ENCODE measurements at places on chromosomes 7 and 10.

GRCh38 chr10:124728830-124729661 is 15.1 kb downstream of the FAM53B start:
- no peak for DNase-seq

DNA sequence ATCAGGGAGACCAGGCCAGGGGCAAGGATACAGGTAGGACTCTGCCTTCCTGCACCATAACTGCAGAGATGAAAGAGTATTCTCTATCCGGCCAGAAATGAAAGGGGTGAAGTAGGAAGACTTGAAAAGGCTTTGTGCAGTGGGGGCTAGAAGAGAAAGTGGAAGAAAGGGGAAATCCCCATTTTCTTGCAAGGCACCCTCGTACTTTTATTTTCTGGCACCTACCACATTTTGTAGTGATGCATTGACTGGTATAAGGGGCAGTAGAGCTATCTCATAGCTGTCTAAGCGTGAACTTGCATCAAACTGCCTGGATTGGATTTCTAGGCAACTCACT is 752 bp upstream of the CAMK2G start:
- no peak for DNase-seq

GRCh38 chr10:5565671-5566581 is 41.2 kb downstream of the CALML3 start:
- DNase-seq, result peak; percentile 55

DNA sequence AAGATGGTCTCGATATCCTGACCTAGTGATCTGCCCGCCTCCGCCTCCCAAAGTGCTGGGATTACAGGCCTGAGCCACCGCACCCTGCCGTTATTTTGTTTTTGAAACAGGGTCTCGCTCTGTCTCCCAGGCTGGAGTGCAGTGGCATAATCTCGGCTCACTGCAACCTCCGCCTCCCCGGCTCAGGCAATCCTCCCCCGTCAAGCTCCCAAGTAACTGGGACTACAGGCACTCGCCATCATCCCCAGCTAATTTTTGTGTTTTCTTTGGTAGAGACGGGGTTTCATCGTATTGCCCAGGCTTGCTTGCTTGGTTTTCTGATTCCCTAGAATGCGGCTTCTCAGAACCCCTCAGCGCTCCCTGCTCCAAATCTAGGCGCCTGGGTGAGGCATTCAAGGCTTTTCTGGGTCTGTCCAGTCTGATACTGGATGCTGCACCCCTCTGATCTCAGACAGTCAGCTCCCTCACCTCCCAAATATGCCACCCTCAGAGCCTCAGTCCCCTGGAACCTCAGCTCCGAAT is 1.3 kb downstream of the TFR2 start:
- no peak for DNase-seq

- no peak for DNase-seq
Measured at GRCh38 chr7:130136579-130137167, 66.3 kb downstream of the KLHDC10 start.

DNA sequence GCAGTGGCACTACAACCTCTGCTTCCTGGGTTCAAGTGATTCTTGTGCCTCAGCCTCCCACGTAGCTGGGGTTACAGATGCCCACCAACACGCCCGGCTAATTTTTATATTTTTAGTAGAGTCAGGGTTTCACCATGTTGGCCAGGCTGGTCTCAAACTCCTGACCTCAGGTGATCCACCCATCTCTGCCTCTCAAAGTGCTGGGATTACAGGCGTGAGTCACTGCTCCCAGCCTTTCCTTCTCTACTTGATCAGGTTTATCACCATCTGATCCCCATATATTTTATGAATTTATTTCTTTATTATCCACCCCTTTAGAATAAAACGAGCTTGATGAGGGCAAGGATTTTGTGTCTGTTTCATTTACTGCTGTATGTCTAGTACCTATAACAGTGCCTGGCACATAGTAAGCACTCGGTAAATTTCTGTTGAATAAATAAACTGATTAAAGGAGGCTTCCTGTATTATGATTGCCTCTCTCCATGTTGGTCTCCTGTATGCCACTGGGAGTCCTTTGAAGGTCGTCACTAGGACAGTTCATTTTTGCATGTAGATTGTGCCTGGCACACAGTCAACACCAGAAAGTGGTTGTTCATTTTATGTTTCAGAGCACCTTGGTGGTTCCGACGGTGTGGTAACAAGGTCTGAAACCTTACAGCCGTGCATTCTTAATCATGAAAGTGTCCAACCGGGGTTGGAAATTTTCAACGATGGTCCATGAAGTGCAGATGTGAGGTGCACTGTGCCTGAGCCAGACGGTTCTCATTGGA is 9.6 kb upstream of the EIF3A start:
- no peak for DNase-seq

GRCh38 chr10:50280049-50280841 is 28.9 kb upstream of the ASAH2 start:
- no peak for DNase-seq

DNA sequence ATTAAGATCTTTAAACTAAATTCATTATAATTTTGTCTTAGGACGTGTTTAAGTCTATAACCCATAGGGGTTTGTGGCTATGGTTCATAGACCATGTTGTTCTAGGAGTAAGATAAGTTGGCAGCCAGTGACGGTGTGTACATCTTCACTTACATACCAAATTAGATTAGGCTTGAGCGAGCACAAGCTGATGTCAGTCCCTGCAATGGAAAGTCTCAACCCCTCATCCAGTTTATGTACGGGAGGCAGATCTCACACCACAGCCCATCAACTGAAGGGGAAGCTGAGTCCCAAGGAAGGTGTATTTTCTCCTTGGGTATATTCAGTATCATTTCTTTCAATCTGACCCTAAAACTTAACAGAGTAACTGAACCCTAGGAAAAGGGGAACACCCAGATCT is 5.1 kb upstream of the SMC3 start:
- no peak for DNase-seq

- DNase-seq, result no peak
Measured at GRCh38 chr10:43689007-43689491, 40.4 kb upstream of the ZNF32 start.

- DNase-seq, result no peak
Measured at GRCh38 chr10:70122742-70123141, 9.9 kb downstream of the AIFM2 start.

DNA sequence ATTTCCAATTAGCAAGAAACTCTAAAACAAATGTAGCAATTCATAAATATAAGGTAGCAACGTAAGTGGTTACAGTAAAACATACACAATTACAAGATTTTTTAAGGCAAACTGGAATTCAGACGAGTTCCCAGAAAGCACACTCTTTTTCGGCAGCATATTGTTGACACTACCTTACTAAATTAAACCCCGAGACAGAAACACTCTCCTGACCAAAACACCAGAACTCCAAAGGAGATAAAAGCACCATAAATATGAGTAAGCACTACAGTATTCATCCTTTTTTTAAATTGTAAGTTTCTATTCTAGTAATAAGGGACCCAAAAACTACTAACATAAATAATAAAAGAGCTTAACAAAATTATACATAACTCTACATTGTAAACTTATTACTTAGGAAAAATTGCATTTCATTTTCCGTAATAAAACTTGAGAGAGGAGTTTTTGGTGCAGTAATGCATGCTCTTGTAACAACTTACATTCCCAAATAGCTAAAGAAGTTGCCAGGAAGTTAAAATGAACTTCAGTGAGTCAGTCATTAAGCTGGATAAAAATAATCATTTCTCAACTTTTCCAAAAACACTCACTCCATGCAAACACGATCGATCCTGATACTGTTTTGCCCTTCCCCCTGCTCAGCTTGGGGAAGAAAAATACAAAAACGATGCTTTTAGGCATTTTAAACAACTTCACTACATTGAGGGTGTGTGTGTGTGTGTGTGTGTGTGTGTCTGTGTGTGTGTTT is 2.0 kb downstream of the PIP4K2A start:
- no peak for DNase-seq

DNA sequence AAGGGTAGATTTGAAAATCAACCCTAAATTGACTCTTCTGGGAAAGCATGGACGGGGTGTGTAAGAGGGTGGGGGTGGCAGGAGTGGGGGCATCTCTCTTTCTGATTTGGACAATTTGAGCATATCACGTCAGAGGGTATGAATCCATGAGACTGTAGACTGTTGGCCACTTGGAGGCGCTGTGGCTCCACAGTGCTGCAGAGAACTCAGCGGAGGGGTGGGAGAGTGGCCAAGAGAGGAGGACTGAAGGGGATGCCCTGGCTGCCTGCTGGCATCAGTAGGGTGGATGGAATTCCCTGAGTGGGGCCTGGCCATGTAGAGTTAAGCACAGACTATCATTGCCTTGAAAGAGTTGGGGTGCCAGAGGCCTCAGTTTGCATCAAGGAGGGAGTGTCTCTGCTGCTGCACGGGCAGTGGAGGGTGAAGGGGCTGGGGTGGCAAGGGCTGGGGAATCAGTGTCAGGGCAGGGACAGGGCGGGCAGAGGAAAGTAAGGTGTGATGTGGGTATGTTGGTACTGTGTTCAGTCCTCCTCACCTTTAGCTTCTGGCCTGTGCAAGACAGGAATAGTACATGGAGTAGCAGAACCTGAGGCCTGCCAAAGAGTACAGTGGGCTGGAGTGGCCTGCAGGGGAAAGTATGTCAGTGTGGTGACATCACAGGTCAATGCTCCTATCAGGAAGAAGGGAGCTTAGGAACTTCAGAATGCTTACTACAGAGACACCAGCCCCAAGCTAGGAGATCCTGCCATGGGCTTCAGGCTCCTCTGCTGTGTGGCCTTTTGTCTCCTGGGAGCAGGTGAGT is 133.5 kb upstream of the PRSS58 start:
- no peak for DNase-seq

GRCh38 chr7:122692769-122693309 is 6.1 kb downstream of the RNF133 start:
- DNase-seq, result no peak

- DNase-seq, result no peak
Measured at GRCh38 chr7:98698976-98699375, 81.9 kb downstream of the NPTX2 start.

GRCh38 chr10:26439406-26440087 is 1.4 kb downstream of the APBB1IP start:
- no peak for DNase-seq

- no peak for DNase-seq
Measured at GRCh38 chr10:46520941-46521340, 35.5 kb downstream of the GPRIN2 start.

DNA sequence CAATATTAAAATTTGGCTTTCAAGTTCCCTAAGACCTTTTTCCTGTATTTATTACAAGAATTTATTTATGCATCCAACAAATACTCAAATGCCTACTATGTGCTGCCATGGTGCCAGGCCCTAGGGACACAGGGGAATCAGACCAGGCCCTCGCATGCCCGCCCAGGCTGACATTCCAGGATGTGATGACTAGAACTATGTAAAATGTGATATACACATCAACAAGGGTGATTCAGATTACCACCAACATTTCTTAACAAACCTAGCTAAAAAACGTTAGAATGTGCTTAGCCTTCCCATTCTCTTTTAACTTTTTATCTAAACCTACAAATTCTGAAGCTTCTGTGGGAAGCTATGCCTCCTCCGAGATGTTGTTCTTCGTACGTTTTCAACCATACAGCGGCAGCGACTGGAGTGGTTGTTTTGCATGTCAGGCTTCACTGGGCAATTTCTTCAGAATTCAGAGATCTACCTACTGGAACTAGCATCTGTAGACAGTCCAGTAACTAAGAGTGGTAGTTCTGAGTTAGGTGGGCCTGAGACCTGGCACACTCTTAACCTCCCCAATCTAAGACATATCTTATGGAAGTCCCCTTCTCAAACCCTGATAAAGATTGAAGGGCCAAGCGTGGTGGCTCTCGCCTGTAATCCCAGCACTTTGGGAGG is 22.1 kb downstream of the GNA12 start:
- DNase-seq, result no peak

DNA sequence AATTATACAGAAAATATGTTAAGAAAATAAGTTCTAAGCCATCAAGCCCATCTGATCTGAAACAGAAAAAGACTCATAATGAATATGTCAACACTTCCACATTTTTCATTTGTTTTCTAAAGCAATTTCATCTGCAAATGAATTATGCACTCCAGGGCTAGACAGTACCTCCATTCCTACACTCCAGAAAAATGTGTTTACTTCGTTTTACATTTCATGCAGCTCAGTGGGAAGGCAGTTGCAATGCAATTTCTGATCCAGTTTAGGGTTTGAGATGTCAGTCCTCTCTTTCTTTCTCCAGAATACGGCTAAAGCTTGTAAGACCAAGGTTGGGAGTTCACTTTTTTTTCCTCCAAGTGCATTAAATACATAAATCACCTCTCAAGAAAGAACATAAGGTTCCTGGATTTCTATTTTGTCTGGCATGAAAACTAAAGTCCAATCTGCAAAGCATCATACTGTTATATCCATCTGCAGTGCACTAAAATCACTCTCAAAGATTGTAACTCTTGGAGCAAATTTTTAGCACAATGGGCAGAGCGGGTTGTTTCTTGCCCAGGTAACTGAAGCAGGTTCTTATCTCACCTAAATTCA is 348.8 kb upstream of the C7orf33 start:
- no peak for DNase-seq

DNA sequence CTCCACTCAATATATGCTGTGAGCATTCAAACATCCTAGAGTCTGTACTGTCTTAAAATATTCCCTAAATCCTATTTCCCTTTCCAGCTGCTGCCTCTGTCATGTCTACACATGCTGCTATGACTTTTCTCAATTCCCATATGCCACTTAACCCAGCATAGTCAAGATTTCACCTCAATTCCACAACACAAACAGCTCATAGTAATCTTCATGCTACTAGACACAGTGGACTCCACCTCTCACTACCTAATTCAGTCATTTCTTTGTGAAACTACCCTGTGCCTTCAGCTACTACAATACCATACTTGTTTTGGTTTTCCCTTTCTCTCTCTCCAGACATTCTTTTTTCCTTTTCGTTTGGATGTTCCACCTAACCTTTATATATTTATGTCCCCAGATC is 45.5 kb downstream of the GSAP start:
- no peak for DNase-seq

DNA sequence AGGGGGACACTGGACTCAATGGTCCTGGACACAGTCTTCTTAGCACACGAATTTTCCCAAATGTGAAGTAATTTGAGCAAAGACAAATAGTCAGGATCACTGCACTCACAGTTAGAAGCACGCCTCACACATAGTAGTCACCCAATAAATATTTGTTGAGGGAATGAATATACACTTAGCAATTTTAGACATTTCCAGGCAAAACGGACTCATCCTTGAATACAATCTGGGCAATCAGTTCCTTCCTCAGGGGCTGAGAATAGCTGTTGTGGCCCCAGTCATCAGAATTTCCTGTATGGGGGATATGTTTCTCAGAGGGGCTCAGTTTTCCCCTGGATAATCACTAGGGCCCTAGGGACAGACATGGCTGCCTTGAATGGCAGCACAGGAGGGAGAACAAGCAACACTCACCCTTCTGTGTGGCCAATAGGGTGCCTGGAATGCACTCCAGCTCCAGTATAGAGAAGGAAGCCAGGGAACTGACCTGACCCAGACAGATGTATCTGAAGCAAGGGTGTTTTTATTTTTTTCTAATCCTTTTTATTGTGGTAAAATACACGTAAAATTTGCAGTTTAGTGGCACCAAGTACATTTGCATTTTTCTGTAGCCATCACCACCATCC is 282.7 kb upstream of the ZNF32 start:
- DNase-seq, result peak; percentile 55

DNA sequence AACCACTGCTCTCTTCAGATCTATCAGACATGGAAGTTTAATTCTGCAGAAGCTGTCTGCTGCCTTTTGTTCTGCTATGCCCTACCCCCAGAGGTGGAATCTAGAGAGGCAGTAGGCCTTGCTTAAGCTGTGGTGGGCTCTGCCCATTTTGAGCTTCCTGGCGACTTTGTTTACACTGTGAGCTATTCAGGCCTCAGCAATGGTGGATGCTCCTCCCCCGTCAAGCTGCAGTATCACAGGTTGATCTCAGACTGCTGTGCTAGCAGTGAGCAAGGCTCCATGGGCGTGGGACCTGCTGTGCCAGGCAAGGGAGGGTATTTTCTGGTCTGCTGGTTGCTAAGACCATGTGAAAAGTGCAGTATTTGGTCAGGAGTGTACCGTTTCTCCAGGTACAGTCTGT is 45.1 kb upstream of the CDK14 start:
- no peak for DNase-seq
